ENCODE measurements at places on chromosomes 2 and 18.

- DNase-seq = no peak
These were observed 300.1 kb downstream of the NDUFA10 start for GRCh38 chr2:239724851-239725550.

- no peak for DNase-seq
These were observed 441.8 kb downstream of the LRATD1 start for GRCh38 chr2:15074319-15074718.

- DNase-seq = no peak
These were observed 2.1 kb upstream of the PUM2 start for GRCh38 chr2:20352581-20353216.

DNA sequence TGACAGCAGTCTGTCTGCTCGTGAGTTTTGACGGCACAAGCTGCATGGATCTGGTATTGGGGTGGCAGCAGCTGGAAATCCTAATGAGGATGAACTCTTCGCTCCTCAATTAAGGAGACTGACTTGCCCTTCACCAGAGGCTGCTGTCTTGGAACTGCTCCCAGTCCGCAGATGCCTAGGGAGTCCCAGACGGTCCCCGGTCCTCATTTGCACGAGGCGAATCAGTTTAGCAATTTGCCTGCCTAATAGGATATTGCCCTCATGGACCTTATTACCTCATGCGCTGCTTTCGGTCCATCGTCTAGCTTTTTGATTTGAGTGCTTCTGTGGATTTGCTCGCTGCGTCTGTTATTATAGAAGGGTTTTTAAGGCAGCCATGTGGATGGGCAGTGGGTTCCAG is 40.6 kb downstream of the ASAP2 start:
- no peak for DNase-seq

- DNase-seq = peak; percentile 81
These were observed 1.0 kb downstream of the RTN4 start for GRCh38 chr2:55049043-55049820.

GRCh38 chr18:55576001-55576400 is 12.0 kb downstream of the TCF4 start:
- no peak for DNase-seq

DNA sequence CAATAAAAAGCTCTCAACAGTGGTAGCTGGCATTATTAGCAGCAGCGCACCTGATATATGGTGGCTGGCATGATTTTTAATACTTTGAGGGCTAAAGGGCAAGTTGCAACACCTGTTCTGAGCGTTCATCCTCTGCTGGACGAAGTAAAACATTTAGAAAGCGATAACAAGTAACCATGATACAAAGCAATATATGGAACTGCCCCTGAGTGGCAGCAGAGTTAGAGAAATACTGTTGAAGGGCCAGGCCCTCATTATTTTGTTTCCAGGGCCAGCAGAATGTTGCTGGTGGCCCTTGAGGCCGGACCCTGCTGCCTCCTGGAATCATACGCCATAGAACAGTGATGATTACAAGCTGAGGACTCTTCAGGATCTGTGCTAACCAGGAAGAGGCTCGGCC is 47.8 kb downstream of the ARHGEF4 start:
- peak; percentile 53 for DNase-seq

- no peak for DNase-seq
These were observed 764.6 kb upstream of the PKDCC start for GRCh38 chr2:41283079-41283775.

DNA sequence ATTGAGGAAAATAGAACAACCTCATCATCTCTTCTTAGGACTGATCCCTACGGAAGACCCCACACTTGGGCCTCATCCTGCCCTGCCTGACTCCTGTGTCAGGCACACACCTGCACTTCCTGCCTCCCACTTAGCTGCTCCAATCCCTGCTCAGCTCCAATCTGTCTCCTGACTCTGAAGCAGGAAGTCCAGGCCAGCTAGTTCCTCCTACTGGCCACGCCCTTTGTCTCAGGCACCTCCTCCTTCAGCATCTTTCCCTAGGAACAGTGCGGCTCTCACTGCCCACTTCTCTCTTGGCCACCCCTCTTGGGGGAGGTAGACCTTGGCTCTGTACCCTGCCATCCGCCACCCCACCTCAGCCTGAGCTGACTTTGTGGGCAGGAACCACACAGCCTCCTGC is 135.8 kb downstream of the CELF4 start:
- no peak for DNase-seq

DNA sequence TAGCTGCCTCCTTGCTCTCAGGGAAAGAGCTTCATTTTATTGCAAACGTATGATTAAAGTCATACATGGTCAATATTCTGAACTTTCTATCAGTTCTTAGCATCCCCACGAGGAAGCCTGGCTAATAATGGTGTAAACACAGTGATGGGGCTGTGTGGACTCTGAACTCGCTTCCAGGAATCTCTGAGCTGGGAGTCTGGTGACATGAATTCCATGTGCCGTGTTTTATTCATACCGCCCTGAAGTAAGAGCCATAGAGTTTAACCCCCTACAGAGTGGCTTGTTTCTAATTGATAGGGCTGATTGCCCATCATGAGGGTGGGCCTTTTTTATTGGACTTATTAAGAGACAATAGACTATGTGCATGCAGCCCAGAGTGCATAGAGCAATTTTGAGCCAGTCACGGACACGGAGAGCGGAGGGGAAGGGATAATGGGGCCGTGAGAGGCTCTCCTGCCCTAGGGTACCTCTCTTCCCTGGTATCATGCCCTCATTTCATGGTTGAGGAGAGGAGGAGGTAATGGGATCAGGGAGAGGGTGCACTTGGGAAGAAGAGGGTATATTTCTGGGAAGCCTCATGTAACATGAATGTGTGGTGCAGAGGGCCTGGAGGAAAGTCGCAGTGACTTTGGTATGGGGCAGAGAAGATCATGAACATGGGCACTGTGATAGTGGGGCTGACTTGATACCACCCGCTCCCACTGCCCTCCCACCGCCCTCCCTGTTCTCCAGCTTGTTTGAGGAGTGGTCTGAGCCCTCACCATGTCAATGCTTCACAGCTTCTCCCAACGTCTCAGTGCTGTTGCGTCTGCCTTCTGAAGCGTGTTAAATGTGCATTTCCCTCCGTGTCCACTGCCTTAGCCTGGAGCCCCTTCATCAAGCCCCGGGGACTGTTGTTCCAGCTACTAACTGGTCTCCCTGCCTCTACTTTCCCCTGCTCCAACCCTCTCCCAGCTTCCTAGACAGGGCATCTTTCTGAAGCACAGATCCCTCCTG is 73.2 kb downstream of the IL1R2 start:
- DNase-seq = no peak

DNA sequence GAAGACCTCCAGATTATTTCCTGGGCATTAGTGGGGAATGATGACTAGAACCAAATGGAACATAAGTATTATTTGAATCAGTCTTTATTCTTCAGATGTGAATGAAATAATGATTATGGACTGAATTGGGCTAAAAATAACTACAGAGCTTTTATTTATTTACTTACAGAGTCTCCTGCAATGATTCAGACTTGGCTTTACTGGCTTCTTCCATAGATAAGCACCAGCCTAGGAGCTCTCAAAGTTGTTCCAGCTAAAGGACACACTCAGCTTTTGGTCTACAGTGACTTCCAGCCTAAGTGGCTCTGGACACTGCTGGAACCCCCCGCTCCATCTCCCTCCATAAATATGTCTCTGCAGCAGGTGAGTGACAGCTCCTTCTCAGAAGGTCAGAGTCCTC is 24.3 kb upstream of the ARHGAP25 start:
- no peak for DNase-seq

DNA sequence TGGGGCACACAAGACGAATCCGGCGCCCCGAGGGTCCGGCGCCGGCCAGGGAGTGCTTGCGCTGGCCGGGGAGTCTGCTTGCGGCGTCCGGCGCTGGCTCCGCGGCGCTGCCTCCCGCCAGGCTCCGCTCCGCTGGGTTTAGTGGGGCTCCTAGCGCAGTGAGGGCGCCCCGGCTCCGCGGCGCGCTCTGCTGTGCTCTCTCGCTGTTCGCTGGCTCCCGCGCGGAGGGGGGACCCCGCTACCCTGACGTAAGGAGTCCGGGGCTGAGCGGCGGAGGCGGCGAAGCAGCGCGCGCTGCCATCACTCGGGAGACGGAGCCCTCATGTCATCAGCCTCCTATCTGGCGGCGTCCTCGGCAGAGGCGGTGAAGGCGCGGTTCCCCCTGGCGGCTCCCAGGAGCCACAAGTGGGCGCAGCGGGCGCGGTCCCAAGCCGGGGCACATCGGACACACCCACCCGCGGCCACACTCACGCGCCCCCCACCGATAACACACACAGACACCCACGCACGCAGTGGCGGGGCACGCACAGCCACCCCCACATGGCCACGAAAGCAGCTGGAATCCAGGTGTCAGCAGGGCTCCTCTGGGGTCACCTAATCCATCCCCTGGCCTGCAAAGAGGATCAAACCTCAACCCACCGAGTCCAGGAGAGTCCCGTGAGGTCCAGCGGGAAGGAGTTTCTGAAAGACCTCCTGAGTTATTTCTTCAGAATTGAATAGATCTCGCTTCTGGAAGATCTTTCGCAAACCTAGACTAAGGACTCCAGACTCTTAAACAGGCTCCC is at the start of gene C1QL2:
C1QL2 (minus strand) TSS at position 189 of the 785 bp plus-strand sequence. CDS start 482 bp downstream, outside the sequence.
- peak; percentile 42 for DNase-seq

GRCh38 chr2:161245671-161246070 is 62.6 kb upstream of the PSMD14 start:
- DNase-seq = no peak

DNA sequence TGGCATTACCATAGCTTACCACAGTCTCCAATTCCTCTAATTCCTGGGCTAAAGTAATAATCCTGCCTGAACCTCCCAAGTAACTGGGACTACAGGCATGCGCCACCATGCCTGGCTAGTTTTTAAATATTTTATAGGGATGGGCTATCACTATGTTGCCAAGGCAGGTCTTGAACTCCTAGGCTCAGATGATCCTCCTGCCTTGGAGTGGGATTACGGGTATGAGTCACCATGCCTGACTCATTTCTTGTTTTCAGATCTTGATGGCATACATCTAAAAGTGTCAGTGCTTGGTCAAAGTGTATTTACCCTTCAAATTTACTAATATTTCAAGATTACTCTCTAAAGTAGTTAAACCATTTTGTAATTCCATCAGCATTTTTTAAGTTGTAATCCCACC is 9.4 kb upstream of the SOCS6 start:
- DNase-seq = no peak

- DNase-seq = no peak
These were observed 737.2 kb upstream of the HS6ST1 start for GRCh38 chr2:129055824-129056223.

DNA sequence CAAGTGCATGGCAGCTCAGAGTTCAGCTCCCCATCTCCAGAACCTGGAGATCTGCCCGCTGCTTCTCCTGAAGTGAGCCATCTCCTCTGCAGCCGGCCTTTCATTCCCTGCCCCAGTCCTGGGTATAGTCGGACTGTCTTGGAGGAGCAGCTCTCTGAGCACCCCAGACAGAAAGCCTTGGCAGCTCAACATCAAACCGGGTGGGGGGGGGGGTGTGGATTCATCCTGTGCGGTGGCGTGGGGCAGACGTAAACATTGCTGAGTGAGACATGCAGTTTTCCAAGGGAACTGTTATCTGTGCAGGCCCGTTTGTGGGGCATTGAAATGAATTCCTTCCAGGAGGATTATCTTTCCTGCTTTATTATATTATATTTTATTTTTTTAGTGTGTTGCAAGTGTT is 125.9 kb upstream of the MYCN start:
- no peak for DNase-seq

DNA sequence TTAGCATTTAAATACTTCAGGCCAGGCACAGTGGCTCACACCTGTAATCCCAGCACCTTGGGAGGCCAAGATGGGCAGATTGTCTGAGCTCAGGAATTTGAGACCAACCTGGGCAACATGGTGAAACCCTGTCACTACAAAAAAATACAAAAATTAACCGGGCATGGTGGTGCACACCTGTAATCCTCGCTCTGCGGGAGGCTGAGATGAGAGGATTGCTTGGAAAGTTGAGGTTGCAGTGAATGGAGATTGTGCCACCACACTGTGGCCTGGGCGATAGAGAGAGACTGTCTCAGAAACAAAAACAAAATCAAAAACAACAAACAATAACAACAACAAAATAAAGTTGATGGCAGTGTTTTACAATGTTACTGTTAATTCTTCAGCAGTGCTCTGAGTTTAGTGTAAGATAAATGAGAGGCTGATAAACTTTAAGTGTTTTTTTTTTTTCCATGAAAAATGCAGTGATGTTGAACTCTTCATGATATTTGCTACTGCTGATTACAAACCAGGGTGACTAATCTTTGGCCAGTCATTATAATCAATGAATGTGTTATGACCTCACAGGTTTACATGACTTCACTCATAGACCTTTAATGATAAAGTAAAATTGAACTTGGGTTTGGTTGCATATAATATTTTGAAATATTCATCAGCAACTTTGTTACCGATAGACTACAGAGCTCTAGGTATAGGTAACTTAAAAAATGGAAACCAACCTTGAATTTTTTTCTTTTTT is 2.5 kb downstream of the ITGAV start:
- DNase-seq = no peak

Measured in NCI-H2227 treated with DMSO at 0.1 percent for 48 hours (cell line).